Bronchial epithelial cell (primary cell): ENCODE measurements at places on chromosomes 16 and 17. TPM values are rescaled to one million over a fixed set of nuclear protein-coding genes. Genes with fewer than 3 reads are reported as not detected.

The BICDL2 gene
- 24.5 and 56.1 TPM in 2 replicates for total RNA-seq

The PIPOX gene
- 0.26 and 1.4 TPM in 2 replicates for total RNA-seq

The FOXL1 gene
- total RNA-seq, result 1.1 and 1.5 TPM in 2 replicates

The CPHXL2 gene
- total RNA-seq, result not detected in 2 replicates

The TRAPPC1 gene
- 16.8 and 27.9 TPM in 2 replicates for total RNA-seq

The C16orf95 gene
- total RNA-seq, result 0.79 and 1.8 TPM in 2 replicates

The CSH1 gene
- not detected in 2 replicates for total RNA-seq

The CRYBA1 gene
- not detected in 2 replicates for total RNA-seq
